Left hindlimb (tissue), 1 donor: ENCODE measurements at places on chromosomes 12 and 14.

DNA sequence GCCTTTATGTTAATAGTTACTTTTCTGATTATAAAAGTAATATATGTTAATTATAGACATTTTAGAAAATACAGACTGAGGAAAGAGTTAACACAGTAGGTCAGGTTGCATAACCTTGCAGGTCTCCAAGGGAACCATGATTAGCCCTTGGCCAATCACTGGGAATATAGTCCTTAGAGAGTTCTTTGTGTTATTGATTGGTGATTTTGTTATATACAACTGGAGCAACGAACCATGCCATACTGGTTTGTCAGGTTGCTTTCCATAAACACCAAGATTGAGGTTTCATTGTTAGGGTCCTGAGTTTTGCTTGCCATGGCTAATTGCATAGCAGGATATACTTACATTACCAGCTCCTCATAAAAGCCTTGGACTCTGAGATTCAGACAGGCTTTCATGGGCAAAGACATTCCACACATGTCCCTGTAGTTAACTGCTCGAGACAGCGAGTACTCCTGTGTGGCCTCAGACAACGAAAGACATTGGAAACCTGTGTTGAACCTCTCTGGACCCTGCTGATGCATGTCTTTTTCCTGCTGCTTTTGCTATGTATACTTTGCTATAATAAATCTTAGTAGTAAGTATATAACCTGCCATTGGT, 33.7 kb downstream of the MAPK1IP1L start:
- no peak for DNase-seq

DNA sequence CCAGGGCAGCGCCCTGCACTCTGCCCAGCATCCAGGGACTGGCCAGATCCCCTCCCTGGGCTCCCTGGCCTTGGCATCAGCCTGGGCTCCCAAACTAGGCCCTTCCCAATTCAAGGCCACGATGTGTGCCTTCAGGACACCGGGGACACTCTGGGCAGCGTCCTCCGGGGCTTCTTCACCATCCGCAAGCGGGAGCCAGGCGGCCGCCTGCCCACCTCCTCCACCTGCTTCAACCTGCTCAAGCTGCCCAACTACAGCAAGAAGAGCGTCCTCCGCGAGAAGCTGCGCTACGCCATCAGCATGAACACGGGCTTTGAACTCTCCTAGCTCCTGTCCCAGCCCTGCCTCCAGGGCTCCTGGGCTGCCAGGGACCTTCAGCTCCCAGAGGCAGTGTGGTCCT, 38.8 kb downstream of the MMAB start:
- DNase-seq, result no peak

- no peak for DNase-seq
These were observed 21.8 kb downstream of the CHST11 start for GRCh38 chr12:104478396-104479122.

DNA sequence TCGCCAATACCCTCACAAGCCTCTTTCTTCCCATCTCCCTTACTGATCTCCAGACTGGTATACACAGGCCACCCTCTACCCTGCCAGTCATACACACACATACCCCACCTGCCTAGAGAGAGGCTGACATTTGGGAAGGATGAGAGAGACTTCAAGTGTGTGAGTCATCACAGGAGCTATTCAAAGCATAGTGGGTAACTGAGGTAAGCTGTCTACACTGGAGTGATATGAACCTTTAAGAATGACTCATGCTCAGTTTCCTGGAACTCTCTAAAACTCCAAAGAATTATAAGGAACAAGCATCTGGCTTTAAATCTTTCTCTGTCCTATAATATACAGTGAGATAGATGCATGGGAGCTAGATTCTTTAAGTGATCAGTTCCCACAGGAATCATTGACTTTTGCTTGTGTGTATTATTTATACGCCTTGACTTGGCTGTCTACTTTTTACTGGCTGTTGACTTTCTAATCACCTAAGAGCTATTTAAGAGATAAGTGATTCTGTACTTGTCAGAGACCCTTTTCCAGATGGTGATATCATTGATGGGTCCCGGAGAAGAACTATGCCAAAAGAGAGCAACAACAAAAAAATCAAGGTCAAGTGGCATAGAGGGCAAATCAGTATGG, 5.8 kb downstream of the IGF1 start:
- no peak for DNase-seq

- DNase-seq, result no peak
These were observed 615.9 kb downstream of the VRK1 start for GRCh38 chr14:97413022-97413539.

GRCh38 chr14:100822532-100823296, 3.2 kb upstream of the MEG3 start:
- DNase-seq, result peak; percentile 89

DNA sequence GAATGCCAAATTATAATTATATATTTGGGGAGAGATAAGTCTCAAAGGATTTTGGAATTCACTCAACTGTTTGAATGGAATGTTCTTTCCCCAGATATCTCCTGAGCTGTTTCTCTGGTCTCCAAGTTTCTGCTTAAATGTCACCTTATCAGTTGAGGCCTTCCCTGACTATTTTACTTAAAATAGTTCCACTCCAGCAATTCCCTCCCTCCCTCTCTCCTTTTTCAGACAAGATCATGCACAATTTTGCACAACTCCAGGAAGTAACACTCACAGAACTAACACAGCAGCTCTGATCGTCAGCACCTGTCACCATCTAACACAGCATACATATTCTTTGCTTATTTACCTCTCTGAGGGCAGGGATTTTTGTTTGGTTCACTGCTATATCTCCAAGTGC, 12.5 kb downstream of the BTG1 start:
- DNase-seq, result no peak

- DNase-seq, result no peak
These were observed 70.2 kb downstream of the HECTD1 start for GRCh38 chr14:31137214-31137889.

DNA sequence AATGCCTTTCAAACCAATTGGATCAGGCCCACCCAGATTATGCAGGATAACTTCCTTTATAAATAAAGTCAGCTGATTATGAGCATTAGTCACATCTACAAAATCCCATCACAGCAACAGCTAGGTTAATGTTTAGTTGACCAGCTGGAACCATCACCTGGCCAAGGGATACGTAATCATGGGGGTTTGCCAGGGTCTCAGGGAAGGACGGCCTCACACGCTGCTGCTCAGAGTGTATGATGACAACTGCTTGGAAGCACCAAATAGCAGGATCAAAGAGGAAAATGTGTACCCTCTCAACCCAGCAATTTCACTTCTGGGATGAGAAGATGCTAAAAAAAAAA, 162.6 kb downstream of the SLC15A4 start:
- no peak for DNase-seq

DNA sequence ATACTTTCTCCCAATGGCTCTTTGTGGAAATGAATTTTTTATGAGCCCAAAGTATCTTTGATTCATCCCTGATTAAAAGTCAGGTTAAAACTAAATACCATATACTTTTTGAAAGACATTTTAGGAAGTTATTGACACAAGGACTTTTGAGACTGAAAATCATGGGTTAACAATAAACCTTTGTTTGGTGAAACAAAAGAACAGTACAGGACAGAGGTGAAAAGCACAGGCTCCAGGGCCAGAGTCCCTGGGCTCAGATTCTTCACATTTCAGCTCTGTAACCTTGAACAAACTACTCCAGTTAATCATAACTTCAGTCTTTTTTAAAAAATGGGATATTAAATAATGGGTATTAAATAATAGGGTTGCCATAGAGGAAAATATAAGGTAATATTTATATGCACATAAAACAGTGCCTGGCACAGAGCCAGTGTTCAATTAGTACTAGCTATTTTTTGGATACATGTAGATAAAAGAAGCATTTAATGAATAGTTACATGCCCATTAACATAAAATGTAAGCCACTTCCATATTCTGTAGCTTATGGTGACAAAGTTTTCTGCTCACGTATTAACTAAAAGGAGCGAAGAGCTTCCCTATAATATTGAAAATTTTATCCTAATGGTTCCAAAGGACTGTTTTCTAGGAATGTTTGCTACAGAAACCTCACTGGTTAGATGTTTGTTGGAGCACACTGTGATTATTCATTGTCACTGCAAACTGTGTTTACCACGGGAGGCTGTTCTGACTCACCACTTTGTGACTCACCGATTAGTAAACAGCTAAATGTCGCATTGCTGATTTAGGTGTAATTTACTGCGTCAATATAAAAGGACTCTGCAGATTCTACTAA, 255.4 kb downstream of the DAD1 start:
- DNase-seq, result no peak

DNA sequence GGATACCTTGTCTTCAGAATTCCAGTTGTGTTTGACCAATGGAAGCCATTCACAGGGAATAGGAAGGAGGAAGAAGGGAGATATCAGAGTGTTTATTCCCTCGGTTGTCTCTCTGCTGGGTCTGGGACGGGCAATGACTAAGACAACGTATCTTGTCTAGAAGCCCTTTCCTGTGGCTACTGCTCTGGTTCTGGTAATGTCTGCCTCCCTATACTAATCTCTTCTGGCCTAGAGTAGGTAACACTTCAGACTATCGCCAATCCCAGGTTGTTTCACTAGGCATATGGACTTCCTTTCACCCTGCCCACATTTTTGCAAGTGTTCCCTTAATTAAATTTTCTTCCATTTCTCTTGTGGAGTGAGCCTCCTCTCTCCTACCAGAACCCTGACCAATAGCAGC, 687.7 kb upstream of the TBX3 start:
- no peak for DNase-seq

GRCh38 chr12:12804432-12804886, 8.7 kb upstream of the DDX47 start:
- no peak for DNase-seq

GRCh38 chr12:51692016-51692415, 101.0 kb downstream of the SCN8A start:
- no peak for DNase-seq

DNA sequence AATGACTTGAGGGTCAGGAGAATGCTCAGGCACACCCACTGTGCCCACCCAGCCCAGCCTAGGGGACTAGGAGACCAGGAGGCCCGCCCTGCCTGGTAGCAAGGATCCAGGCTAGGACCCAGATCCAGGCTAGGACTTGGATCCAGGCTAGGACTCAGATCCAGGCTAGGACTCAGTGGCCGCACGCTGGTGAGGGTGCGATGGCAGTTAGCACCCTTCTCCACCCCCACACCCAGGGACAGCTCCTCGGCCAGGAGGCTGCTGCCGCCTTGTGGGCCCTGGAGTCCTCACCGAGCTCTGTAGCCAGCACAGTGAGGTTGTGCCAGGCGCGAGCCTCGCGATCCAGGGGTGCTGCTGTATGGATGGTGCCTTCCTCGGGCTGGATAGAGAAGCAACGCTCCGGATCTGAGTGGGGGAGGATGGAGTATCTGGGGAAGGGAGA, 5.1 kb downstream of the CDH24 start:
- DNase-seq, result no peak

GRCh38 chr14:26130690-26131089, 467.1 kb downstream of the NOVA1 start:
- DNase-seq, result no peak

GRCh38 chr12:3005736-3006135, 46.5 kb downstream of the TEAD4 start:
- no peak for DNase-seq
